ENCODE measurements at places on chromosomes 3 and 15.

GRCh38 chr3:186536883-186537844 is 7.0 kb downstream of the CRYGS start:
- DNase-seq = no peak

- peak; percentile 72 for DNase-seq
These were observed 85.7 kb downstream of the ST6GAL1 start for GRCh38 chr3:187015903-187016638.

DNA sequence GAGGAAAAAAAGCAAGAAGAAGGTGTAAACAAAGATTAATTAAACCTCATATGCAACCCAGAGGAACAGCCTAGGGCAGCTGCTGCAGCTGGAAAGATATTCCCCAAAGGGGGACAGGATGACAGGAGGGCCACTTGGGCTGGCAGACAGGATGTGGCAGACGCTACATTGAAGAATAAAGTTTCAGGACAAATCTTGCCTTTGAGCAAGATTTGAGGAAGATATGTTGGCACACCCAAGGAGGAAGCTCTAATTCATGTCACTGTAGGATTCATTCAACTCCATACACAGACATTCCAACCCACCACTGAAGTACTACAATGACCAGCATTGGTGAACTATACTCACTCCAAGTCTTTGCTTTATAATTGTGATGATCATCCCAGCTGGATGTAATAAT is 504.0 kb downstream of the SHQ1 start:
- DNase-seq = no peak

GRCh38 chr15:41011055-41011815 is 58.0 kb downstream of the CHAC1 start:
- DNase-seq = no peak

- peak; percentile 43 for DNase-seq
These were observed 152.2 kb downstream of the IGSF11 start for GRCh38 chr3:118882353-118882947.

DNA sequence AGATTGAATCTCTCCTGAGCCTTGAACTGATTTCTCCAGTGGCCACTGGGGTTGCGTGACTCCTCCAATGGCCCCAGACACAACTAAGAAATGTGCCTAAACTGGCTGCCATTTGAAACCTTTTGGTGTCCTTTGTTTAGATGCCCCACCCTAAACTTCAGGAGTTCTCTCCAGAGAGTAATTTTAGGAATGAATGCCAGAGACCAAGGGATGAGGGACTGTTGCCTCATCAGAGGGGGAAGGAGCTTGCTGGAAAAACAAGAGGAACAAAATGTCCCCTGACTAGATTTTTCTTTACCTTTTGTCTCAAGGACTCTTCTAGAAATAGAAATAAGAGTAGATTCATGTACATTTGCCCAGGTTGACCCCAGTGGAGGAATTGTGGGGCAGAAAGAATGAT is 8.1 kb upstream of the ADPRH start:
- no peak for DNase-seq

- DNase-seq = no peak
These were observed 71.6 kb upstream of the ACP3 start for GRCh38 chr3:132245552-132246142.

DNA sequence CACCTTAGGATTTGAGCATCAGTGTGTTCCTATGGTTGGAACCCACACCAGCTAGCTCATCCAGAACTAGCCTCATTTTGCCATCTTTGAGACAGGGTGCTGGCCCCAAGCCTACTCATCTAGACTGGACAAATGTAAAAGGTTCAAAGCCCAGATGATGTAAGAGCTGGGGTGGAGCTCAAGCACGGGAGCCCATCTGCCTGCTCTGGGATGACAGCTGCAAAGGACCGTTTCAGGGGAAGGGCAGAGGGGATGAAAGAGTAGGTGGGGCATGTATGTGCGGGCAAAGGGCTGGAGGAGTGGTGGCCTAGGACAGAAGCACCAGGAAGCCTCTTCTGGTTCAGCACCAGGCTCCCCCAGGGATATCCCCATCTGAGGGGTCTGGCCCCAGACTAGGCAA is 15.8 kb downstream of the CLK3 start:
- no peak for DNase-seq

GRCh38 chr15:35522061-35522460 is 23.9 kb downstream of the DPH6 start:
- no peak for DNase-seq

GRCh38 chr3:124491875-124492274 is 238.4 kb upstream of the UMPS start:
- DNase-seq = no peak

- DNase-seq = no peak
These were observed 14.2 kb downstream of the FSTL1 start for GRCh38 chr3:120436523-120437050.

- DNase-seq = no peak
These were observed 62.5 kb downstream of the ARHGAP31 start for GRCh38 chr3:119356646-119357045.

GRCh38 chr3:105938101-105938500 is 69.3 kb upstream of the CBLB start:
- DNase-seq = no peak

GRCh38 chr15:63792584-63792983 is 41.2 kb downstream of the HERC1 start:
- DNase-seq = no peak

GRCh38 chr3:4972652-4973643 is 6.3 kb upstream of the BHLHE40 start:
- DNase-seq = no peak

GRCh38 chr3:195872800-195873199 is 35.6 kb downstream of the TNK2 start:
- no peak for DNase-seq

GRCh38 chr15:77568973-77569728 is 63.6 kb downstream of the LINGO1 start:
- DNase-seq = no peak

GRCh38 chr3:102511639-102512038 is 76.8 kb downstream of the ZPLD1 start:
- no peak for DNase-seq

DNA sequence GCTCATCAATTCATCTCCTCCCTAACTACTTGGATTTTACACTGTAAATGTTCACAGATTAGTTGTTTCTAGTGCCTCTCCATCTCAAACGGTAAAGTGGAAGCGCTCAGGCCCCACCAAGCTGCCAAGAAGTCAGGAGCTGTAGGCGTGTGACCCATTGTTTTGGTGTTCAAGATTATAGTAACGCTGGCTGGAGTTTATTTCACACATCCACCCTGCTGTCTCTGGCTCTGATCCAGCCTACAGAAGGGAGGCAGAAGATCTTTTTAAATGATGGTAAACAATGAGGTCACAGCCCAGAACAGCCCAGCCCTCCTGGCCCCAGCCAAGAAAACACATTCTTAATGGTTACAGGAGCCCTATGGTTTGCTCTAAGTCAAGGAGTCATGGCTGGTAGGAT is 25.7 kb upstream of the GALNT15 start:
- no peak for DNase-seq

DNA sequence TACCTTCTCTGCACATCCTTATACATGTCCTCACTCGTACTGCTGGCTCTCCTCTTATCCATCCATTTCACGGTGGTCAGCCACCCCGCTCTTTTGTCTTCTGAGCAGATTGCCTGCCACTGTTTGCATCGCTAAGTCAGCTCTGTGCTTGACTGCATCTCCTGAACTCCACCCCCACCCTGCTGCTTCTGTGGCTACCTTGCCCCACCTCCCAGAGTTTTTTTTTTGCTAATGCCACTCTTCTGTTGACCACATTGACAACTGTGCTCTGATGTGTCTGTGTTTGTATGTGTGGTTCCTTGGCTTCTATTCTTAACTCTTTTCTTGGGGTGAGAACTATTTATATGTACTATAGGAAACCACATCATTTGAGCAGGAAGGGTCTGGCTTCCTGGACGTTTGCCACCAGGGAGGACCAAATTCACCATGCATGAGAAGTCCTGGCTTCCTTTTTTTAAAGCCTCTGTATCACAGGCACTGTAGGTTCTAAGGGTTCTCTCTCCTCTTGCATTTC is 12.8 kb upstream of the MTMR10 start:
- DNase-seq = peak; percentile 64

- peak; percentile 88 for DNase-seq
These were observed 976 bp upstream of the NUP210 start for GRCh38 chr3:13420831-13421765.

GRCh38 chr3:127788451-127788909 is 33.8 kb downstream of the MGLL start:
- no peak for DNase-seq

DNA sequence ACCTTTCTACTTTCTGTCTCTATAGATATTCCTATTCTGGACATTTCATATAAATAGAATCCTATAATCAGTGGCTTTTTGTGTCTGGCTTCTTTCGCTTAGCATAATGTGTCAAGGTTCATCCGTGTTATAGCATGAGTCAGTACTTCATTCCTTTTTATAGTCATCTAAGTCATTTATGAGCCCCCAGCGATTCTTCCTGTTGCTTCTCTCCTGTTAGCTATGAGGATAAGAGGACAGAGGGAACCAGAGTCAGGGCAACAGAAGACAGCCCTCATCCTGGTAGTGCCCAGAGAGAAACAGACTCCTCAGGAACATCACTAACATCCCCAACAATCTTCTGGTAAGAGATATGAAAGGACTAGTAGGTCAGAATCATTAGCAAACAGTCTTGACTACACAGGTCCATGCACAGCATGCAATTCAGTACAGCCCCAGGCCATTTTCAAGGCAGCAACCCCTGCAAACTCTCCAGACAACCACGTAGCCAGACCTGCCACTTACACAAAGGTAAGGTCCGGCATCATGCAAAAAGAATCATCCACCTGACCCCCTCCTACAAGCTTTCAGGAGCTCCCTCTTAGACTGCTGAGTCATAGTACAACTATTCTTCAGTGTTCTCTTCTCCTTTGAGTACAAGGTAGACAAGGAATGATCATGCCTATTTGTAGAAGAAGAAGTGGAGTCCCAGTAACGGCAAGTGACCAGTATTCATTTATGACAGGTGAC is 91.5 kb downstream of the MYLK start:
- no peak for DNase-seq

DNA sequence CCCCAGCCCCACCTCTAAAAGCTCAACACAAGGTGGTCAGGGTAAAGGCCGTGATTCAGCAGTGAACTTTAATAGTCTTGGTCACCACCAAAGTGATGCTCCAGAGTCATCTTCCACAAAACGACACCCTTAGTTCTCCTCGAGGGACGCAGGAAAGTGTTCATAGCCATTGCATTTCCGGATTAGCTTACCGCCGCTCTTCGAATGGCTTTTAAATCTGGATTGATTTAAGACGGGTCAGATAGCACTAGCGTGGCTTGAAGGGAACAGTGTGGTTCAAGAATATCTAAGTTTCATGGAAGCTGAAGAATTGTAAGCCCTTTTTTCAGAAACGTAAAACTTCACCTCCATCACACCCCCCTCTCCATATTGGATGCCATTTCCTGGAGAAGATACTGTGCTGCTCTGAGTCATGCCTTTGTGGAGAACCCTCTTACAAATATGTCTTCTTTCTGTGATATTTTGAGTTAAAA is 829 bp downstream of the RNF7 start:
- DNase-seq = peak; percentile 21

DNA sequence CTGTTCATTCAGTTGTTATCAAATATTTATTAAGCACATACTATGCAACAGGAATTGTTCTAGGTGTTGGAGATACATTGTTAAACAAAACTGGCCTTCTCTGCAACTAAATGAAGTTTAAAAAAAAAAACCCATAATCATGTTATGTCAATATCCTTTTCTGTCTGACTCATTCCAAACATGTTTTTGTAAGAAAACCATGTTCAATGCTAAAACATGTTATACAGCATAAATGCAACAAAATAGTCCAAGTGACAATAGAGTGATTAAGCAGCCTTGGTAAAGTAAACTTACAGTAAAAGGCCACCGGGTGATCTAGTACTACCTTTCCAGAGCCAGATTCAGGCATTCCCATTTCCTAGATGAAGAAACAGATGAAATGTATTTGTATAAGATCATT is 278.0 kb upstream of the NECTIN3 start:
- DNase-seq = no peak

DNA sequence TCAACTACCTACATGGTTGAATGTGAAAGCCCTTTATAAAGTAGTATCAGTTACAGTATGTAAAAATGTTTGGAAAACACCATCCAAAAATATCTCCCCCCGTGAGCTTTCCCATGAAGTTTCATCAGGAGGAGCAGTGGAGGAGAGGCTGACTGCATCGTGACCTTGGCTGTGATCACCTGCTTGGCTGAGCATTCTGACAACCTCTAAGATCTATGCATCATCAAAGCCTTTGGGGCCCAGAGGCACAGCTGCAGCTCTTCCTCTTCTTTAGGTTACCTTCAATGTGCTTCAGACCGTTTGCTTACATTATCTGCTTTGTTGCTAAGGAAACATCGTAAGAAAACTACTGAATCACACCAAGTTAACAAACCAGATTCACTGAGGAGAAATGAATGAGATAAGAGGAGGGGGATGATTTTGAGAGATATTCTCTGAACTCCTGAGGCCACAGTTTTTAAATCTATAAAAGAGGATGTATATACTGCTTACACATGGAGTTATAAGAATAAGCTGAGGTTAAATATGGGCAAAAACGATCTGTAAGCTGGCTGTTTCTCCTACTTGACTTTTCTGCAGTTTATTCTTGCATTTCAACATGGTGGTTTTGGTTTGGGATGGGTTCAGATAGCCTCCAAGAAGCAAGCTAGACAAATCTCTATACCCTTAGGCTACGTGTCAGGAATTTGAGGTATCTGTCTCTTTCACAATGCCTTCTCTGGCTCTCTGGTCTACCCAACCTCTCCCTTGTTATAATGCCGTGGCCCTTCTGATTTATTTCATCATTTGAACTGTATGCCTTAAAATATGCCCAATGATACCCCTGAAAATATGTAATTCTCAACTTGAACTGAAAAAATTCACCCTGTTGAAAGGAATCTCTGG is 4.0 kb downstream of the GCSAM start:
- DNase-seq = peak; percentile 83

DNA sequence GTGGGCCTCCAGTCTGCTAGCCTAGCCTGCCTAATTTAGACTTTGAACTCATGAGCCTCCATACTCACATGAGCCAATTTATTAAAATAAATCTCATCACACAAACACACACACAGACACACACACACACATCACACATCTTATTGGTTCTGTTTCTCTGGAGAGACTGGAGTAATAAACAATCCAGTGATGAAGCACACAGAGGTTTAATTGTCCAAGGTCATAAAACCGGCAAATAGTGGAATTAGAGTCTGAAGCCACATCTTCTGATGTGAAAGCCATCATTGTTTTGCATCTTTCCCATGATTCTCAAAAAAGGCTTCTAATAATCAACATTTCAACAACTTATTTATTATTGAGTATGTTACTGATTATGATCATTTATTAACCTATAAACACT is 249.4 kb upstream of the KCNH8 start:
- no peak for DNase-seq

Data from CD4-positive, alpha-beta T cell treated with Interleukin-15 for 1 hour (primary cell).